ENCODE measurements at places on chromosomes 11 and 22.

- no peak for DNase-seq
These were observed 732 bp upstream of the PC start for GRCh38 chr11:66958956-66959274.

DNA sequence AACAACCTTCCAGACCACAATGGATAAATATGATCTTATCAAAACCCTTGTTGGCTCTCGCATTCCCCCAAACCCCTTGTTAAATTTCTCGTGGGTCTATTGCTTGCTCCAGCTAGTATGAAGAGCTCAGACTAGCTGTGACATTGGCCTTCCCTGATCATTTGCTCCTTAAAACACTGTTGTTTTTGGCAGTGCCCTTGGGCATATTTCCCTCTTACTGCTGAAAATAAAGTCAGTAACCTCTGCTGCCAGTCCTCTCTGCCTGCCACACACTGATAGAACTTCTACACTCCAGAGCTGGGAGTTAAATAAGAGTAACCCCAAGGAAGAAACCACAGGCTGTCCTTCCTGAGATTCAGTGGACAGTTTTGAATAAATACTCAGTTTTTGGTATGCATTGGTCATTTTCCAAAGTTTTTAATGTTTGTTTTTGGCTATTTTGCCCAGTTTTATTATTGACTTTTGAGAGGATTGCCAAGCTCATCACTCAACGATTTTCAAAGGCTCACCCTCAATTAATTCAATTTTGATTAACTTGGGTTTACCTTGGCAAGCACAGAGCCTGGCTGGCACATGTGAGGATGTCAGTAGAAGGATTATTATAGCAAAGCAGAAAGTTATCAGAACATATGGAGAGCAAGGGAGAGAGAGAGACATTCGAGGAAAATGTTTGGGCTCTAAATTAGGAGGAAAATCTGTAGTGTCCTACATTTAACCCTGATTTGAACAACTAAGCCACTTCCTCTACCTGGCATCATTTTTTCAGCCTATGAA lies 84.3 kb upstream of the SYN3 start:
- no peak for DNase-seq

DNA sequence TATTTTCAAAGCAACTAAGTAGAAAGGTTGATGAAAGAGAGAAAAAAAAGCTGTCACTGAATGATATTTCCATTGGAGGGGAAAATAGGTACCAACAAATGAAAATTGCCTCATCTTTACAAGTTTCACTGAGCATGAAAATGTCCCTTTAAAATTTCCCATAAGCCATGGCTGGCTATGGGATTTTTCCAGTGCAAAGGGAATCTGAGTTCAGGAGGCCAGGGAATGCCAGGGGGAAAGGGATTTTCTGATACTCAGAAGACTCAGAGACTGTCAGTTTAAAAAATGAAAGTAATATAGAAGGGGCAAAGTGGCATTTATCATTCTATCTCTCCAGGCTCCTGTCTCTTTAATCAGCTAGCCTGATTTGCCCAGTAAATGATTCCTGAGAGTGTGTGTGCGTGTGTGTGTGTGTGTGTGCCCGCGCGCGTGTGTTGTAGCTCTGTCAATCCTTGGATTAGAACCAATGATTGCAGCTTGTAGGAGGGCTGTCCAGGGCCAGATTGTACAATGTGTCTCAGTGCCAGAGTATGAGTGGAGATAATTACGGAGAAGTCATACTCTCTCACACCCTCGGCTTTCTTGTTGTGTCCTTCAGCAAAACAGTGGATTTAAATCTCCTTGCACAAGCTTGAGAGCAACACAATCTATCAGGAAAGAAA lies at the start of gene NTM:
Gene NTM (plus strand): TSS at position 526 of the 662 bp plus-strand sequence.
- no peak for DNase-seq

- DNase-seq: no peak
These were observed 323.3 kb downstream of the NTM start for GRCh38 chr11:131693756-131694155.

- DNase-seq: no peak
These were observed 20.3 kb downstream of the PPM1F start for GRCh38 chr22:21932347-21932746.

DNA sequence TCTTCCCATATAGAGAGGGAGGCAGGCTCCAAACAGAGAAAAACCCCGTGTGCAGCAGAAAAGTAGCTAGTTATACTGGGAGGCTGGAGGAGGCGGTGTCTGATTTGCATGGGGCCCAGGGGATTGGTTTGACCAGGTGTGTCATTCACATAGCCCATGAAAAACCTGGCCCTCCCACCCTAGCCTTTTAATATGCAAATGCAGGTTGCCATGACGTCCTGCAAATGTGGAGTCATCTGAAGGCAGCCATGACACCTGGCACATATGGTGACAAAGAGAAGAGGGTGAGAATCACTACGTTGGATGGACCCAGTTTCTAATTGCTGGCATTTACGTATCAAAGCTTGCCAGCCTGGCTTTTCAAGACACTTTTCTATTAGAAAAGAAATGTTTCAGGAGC lies 57.8 kb downstream of the FAM181B start:
- no peak for DNase-seq

DNA sequence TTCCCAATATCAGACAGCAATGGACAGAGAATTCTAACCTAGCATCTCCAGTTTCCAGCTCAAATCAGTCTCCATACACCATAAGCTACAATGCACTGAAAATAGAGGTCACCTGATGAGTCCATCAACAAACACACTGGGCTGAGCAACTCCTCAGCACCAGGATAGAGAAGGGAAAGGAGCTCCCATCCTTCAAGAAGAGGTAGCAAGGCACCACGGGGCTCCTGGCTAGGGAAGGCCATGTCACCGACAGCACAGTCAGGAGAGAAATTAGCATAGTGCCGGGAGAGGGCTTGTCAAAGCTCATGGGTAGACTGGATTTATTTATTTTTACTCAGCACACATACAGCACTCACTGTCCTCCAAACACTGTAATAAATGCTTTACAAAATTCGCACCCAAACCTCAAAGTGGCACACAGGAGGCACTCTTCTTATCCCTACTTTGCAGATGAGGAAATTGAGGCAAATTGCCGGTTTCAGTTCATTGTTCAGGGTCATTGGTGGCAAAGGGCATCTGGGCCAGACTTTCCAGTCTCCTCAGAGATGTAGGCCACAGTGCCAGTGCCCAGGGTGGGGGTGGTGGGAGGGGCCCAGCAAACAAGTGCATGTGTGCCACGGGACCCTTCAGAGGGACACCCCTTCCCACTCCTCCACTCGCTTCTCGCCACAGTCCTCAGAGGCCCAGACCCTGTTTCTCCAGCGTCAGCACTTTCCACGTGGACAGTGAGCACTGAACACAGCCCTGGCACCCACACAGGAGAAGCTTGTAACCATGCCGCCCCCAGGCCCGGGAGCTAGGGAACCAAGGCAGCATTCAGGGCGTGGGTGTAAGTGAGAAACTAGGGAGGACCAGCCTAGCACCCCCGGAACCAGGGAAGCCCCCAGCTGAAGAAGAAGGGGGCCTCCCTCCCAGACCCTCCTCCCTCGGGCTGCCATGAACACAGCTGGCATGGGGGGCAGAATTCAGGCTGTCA lies 1417.4 kb downstream of the TBC1D22A start:
- no peak for DNase-seq

DNA sequence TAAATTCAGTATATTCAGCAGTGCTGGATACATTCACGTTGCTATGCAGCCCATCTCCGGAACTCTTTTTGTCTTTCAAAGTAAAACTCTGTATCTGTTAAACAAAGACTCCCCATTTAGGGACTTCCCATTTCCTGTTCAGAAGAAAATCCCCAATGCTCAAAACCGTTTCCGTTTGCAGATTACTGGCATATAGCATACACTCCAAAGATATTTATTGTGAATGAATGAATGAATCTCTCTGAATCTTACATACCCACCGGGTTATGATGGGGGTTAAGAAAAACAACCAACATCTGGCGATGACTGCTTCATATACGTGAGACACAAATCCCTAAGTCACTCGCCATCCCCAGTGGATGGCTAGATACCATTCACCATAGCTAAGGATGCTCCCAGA lies 1.6 kb downstream of the THY1 start:
- DNase-seq: no peak

GRCh38 chr11:10049756-10050155 lies 244.3 kb downstream of the SBF2 start:
- DNase-seq: no peak

DNA sequence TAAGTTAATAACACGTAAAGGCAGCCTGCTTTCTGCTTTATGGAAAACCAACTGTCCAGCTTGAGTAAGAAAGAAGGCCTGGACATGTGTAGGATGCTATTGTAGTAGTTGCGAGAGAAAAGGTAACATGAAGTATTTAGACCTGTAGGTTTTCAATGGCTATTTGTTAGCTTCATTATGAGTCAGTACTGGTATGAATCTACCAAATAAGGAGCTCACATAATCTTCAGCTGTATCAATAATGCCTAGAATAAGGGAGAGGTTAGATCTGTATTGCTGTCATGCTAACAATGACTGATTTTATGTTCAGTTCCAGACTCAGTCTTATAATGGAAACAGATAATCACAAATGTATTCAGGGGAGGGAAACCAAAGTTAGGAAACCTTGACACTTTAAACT lies 550.3 kb downstream of the CNTN5 start:
- DNase-seq: no peak

- DNase-seq: no peak
These were observed 103.6 kb upstream of the ANO1 start for GRCh38 chr11:69974528-69974927.

DNA sequence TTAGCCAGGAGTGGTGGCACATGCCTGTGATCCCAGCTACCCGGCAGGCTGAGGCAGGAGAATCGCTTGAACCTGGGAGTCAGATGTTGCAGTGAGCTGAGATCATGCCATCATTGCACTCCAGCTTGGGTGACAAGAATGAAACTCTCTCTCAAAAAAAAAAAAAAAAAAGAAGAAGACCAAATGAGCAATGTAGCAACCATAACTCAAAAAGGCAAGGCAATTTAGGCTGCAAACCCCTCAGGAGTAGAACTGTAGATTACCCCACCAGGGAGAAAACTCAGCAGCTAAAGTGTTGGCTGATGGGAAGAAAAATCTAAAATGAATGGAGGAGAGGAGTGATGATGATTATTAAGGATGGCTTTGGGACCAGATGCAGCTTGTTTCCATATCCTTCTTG lies 256.7 kb upstream of the UBASH3B start:
- no peak for DNase-seq

DNA sequence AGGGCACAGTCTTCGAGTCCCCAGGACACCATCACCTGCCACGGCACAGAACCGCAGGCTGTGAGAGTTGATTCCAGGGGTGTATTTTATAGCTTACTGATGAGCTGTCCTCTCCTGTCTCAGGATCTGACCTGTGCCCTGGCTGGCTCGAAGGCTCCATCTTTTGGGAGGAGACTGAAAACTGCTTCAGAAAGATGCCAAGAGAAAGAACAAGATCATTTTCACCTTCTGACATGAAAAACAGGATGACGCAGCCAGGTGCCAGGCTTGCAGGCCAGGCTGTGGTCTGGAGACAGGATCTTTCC lies 2.2 kb downstream of the MRGPRD start:
- DNase-seq: no peak

DNA sequence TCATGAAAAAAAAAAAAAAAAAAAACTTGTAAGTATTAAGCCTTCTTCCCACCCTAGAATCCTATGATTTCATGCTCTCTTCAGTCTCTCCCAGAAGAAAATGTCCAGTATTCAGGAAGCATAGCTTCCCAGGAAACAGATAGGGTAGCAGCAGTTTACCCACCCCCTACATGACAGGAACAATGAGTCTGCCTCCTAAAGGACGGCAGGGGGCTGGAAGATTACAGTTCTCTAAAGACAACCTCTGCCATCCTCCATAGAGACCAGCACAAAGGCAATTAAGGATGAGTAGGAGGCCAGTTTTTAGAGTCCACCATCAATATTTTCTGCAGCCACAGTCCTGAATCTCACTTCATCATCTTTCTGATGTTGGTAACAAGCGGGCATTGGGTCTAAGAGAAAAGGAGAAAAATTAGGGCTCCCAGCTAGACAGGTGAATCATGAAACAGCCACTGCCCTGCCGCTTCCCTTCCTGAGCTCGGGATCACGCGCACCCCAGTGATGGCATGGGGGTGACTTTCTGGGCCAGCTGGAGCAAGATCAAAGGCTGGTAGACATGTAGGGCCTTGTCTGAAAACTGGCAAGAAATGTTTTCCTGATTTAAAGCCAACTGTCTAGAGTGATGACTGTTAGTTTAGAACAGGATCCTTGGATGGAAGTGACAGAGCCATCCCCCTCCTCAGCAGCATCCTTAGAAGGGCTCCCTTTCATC lies 322.8 kb downstream of the LARGE1 start:
- DNase-seq: no peak

GRCh38 chr11:125083312-125084056 lies 20.4 kb downstream of the SLC37A2 start:
- no peak for DNase-seq

DNA sequence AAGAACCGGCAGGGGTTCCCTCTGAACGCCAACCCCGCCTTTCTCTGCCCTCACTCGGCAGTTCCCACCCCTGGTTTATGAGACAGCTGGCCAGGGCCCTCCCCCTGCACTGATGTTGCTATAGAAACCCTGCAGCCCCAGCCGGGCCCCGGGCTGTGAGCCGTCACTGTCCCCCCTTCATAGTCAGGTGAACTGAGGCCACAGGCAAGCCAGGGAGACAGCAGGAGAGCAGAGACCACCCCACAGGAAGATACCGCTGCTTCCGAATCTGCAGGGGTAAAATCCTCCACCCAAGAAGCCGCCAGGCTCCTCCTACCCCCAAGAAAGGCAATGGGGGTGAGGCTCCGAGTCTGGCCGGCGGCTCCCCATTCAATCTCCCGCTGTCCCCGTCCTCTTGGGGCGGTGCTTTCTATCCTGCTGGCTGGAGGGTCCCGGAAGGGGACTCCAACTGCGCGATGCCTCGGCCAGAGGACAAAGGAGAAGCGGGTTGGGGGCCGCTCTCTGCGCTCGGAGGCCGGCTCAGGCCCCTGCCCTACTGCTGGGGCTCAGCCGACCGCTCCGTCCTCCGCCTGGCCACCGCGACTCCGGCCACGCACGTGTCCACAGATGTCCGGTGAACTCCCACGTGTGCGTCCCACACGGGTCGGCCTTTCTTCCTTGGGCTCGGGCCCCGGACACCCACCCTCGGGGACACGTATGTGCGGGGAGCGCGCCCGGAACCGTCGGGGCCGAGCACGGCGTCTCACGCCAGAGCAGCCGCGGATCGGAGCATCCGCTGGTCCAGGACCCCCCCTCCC lies 587 bp downstream of the SLC25A22 start:
- peak; percentile 95 for DNase-seq

GRCh38 chr22:44440224-44441160 lies 57.5 kb downstream of the RTL6 start:
- no peak for DNase-seq

Measured in GM13977 (cell line).